ENCODE measurements at places on chromosomes 1 and 21. TPM values are rescaled to one million over a fixed set of nuclear protein-coding genes. Genes with fewer than 3 reads are reported as not detected.

GRCh38 chr1:27478098-27478497 lies 11.9 kb downstream of the WASF2 start:
- no peak for DNase-seq

DNA sequence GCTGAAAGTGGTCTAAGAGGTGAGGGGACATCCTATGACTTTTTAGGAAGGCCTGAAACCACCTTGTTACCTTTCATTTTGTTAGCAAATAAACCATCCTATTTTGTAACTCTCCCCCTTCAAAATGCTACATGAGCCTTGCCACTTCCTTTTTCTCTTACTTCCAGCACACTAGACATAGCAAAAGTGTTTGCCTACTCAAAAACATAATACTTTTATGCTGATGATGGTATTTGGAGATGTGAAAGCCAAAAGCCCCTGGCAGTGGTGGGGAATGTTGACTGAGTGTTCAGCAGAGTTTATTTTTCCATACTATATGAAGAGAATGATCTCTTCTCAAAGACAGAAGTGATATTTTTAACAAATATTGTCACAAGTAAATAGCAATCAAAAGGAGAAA lies 134.2 kb downstream of the EDEM3 start:
- DNase-seq, result no peak

Gene LMOD1
- total RNA-seq, result 9.6 TPM

- DNase-seq, result no peak
Measured at GRCh38 chr1:84665703-84666317, 24.5 kb downstream of the SSX2IP start.

DNA sequence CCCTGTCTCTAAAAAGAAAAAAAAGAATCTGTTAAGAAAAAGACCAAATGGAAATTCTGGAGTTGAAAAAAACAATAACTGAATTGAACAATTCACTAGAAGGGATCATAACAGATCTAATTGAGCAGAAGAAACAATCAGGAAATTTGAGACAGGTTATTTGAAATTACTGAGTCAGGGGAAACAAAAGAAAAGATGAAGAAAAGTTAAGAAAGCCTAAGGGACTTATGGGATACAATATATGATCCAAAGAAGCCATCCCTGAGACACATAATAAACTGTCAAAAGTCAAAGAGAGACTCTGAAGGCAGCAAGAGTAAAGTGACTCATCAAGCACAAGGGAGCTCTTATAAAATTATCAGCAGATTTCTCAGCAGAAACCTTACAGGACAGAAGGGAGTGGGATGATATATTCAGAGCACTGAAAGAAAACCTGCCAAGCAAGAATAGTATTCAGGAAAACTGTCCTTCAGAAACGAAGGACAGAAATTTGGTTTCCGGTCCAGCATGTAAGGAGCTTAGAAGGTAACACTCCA lies 44.5 kb downstream of the SLC2A1 start:
- no peak for DNase-seq

GRCh38 chr1:2322065-2322571 lies 69.2 kb downstream of the MORN1 start:
- peak; percentile 84 for DNase-seq

GRCh38 chr1:69088571-69088970 lies 479.2 kb upstream of the LRRC7 start:
- no peak for DNase-seq

DNA sequence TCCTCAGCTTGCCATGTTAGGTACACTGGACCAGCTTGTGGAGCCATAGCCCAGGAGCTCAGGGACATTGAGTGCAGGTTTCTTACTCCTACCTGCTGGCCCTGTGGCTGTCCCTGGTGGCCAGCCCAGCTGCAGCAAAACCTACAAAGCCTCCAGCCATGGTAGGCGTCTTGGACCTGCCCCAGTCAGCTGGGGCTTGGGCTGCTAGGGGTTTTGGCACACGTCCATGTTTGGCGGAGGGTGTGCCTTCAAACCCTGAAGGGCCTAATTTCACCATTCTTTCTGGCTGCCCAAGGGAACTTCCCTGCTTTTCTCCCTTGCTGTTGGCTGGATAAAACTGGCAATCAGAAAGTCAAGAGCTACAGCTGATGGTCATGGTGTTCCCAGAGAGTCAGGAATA lies 25.4 kb downstream of the HMGCS2 start:
- DNase-seq, result no peak

Measured in Right ventricle myocardium superior (tissue), 1 donor.